ENCODE measurements at places on chromosomes 3 and 15. TPM values are rescaled to one million over a fixed set of nuclear protein-coding genes. Genes with fewer than 3 reads are reported as not detected.

The ZNF35 gene
- 7.9 TPM for total RNA-seq

The CRYGS gene
- total RNA-seq = 1.6 TPM

The TMC3 gene
- not detected for total RNA-seq

The CGNL1 gene
- 31.9 TPM for total RNA-seq

The RYR3 gene
- 0.08 TPM for total RNA-seq

GRCh38 chr15:51094606-51095569, at the start of gene TNFAIP8L3:
TSS of gene TNFAIP8L3 (minus strand) at chr15:51094906. CDS start at chr15:51094595, 311 bp downstream.
- peaks cover 32% of the 10 kb centered on the region for H3K4me1 ChIP-seq
- H3K27ac ChIP-seq = peak within 1 kb of the TSS; percentile 60
- H3K4me3 ChIP-seq = peak within 1 kb of the TSS; percentile 76
- peak; percentile 29 for DNase-seq

- H3K27me3 ChIP-seq = no peaks in the 10 kb centered on the region
- H3K4me1 ChIP-seq = no peaks in the 10 kb centered on the region
- no peak overlapping the region for H3K4me3 ChIP-seq
- H3K27ac ChIP-seq = no peak overlapping the region
- DNase-seq = no peak
These were observed 795.4 kb upstream of the SEMA6D start for GRCh38 chr15:46921891-46922290.

DNA sequence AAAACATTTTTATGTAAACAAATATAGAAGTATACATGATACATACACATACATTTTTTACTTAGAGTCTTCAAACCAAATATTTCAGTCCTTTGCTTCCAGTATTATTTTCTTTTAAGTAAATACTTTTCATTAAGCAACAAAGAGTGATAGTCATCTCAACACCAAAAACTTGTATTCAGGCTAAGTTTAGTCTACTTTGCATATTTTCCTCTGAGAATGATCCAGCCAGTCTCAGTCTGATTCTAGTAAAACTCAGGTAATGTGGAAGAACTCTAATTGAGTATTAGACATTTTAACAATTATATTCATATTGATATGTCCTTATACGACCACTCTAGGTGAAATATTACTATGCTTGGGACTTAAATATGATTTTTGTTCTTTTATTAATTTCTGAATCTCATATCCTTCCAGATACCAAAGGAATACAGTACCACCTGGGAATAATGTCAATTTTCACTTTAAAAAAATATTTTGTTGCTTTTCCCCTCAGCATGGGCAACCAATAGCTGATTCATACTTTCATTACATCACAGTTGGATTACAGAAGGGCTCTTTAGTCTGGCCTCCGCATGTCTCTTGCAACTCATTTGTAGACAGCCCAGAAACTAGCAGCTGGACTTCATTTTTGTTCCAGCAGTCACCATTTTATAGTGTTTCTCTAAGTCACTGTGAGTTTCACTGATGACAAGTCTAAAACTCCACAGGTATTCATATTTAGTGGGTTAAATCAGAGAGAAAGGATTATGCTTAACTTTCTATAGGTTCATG, 390.4 kb downstream of the ZBTB20 start:
- no peaks in the 10 kb centered on the region for H3K36me3 ChIP-seq
- H3K27me3 ChIP-seq = no peaks in the 10 kb centered on the region
- H3K27ac ChIP-seq = peak overlapping the region; percentile 55
- peak overlapping the region; percentile 51 for H3K4me3 ChIP-seq

GRCh38 chr3:149342413-149343380, 9.3 kb upstream of the TM4SF18 start:
- peak overlapping the region; percentile 90 for H3K27ac ChIP-seq
- H3K4me1 ChIP-seq = peaks cover 35% of the 10 kb centered on the region
- H3K4me3 ChIP-seq = no peak overlapping the region
- H3K27me3 ChIP-seq = no peaks in the 10 kb centered on the region
- no peak for DNase-seq

DNA sequence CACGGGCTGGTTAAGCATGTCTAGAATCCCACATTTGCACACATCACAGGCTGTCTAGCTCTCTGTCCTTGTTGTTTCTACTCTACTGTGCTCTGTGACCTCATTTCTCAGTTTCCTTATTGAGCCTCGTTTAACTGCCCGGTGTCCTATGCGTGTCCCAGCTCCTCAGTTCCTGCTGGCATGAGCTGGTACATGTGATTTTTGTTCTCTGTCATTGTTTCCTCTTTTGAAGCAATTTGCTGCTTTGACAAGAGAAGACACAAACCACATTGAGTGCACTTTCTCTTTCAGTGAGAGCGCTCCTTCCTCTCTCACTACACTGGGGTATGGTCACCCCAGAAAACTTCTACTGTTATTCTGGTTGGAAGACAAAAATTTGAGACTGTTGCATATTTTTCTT, 563.5 kb downstream of the PDCD6IP start:
- no peak for DNase-seq
- H3K27me3 ChIP-seq = no peaks in the 10 kb centered on the region
- no peaks in the 10 kb centered on the region for H3K4me1 ChIP-seq
- no peak overlapping the region for H3K27ac ChIP-seq
- H3K36me3 ChIP-seq = no peaks in the 10 kb centered on the region

GRCh38 chr3:88469216-88469615, 319.5 kb downstream of the C3orf38 start:
- no peaks in the 10 kb centered on the region for H3K36me3 ChIP-seq
- H3K4me3 ChIP-seq = no peak overlapping the region
- no peaks in the 10 kb centered on the region for H3K4me1 ChIP-seq
- no peak overlapping the region for H3K27ac ChIP-seq
- no peak for DNase-seq
- no peaks in the 10 kb centered on the region for H3K27me3 ChIP-seq

GRCh38 chr3:100458814-100459213, 33.6 kb upstream of the TMEM45A start:
- no peaks in the 10 kb centered on the region for H3K27me3 ChIP-seq
- H3K4me3 ChIP-seq = no peak overlapping the region
- H3K27ac ChIP-seq = no peak overlapping the region
- no peaks in the 10 kb centered on the region for H3K36me3 ChIP-seq
- no peaks in the 10 kb centered on the region for H3K4me1 ChIP-seq

GRCh38 chr3:14312375-14312774, 90.0 kb upstream of the SLC6A6 start:
- no peak overlapping the region for H3K4me3 ChIP-seq
- peaks cover 88% of the 10 kb centered on the region for H3K27me3 ChIP-seq
- DNase-seq = no peak
- no peak overlapping the region for H3K27ac ChIP-seq
- no peaks in the 10 kb centered on the region for H3K4me1 ChIP-seq
- no peaks in the 10 kb centered on the region for H3K36me3 ChIP-seq

- no peaks in the 10 kb centered on the region for H3K36me3 ChIP-seq
- H3K27me3 ChIP-seq = no peaks in the 10 kb centered on the region
- no peak overlapping the region for H3K4me3 ChIP-seq
- peaks cover 54% of the 10 kb centered on the region for H3K4me1 ChIP-seq
- no peak overlapping the region for H3K27ac ChIP-seq
These were observed 15.5 kb downstream of the KLF15 start for GRCh38 chr3:126341755-126342150.

- DNase-seq = no peak
- H3K27me3 ChIP-seq = no peaks in the 10 kb centered on the region
- H3K4me1 ChIP-seq = peaks cover 92% of the 10 kb centered on the region
- peak overlapping the region; percentile 94 for H3K27ac ChIP-seq
- peak overlapping the region; percentile 67 for H3K4me3 ChIP-seq
These were observed 7.0 kb downstream of the XIRP1 start for GRCh38 chr3:39185326-39185958.

GRCh38 chr3:51393134-51393495, 2.0 kb downstream of the RBM15B start:
- no peaks in the 10 kb centered on the region for H3K27me3 ChIP-seq
- DNase-seq = no peak
- peak overlapping the region; percentile 74 for H3K4me3 ChIP-seq
- H3K27ac ChIP-seq = no peak overlapping the region
- peaks cover 86% of the 10 kb centered on the region for H3K4me1 ChIP-seq

DNA sequence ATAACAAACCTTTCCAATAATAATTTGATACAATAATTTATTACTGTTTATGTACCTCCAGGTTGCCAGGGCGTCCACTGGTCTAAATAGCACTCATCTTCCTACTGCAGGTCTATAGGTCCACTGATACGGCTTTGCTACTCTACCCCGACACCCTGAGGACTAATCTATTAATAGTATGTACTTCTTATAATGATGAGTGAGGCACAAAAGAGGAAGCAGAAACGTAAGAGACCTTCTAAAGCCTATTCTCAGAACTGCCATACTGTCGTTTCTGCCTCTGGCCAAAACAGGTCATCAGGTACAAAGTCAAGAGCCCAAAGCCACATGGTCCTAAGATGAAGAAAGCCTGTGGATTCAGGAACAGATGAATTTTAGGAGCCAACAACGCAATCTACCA, 163.2 kb upstream of the GRM7 start:
- no peak for DNase-seq
- no peak overlapping the region for H3K27ac ChIP-seq
- no peaks in the 10 kb centered on the region for H3K27me3 ChIP-seq
- no peak overlapping the region for H3K4me3 ChIP-seq
- H3K36me3 ChIP-seq = no peaks in the 10 kb centered on the region
- no peaks in the 10 kb centered on the region for H3K4me1 ChIP-seq

- H3K36me3 ChIP-seq = peaks cover 67% of the 10 kb centered on the region
- H3K4me3 ChIP-seq = no peak overlapping the region
- H3K4me1 ChIP-seq = peaks cover 27% of the 10 kb centered on the region
- no peaks in the 10 kb centered on the region for H3K27me3 ChIP-seq
- peak; percentile 9 for DNase-seq
These were observed 18.1 kb downstream of the ALS2CL start for GRCh38 chr3:46675426-46675825.

- H3K27me3 ChIP-seq = peaks cover 100% of the 10 kb centered on the region
- no peaks in the 10 kb centered on the region for H3K36me3 ChIP-seq
- DNase-seq = no peak
- H3K4me1 ChIP-seq = peaks cover 50% of the 10 kb centered on the region
- no peak overlapping the region for H3K27ac ChIP-seq
- H3K4me3 ChIP-seq = peak overlapping the region; percentile 54
These were observed 246.8 kb upstream of the TOPAZ1 start for GRCh38 chr3:43994657-43995546.

DNA sequence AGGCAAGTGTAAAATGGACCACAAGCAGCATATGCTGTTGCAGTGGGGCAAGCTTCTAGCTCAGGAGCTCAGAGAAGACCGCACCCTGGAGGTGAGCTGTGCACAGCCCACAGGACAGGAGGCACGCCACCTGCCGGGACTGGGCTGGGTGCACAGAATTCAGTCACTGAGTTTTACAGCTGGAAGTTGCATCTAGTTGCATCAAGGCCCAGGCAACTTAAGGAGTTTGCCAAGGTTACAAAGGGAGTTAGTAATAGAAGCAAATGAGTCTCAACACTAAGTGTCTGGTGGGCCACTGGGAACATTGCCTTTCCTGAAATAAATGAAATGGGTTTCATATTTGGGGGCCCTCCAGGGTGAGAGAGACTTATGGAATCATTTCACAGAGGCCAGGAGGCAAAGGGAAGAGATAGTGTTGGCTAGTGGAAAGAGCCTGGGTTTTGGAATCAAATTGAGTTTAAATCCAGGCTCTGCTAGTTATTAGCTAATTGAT, 36.0 kb upstream of the TIMP4 start:
- no peak overlapping the region for H3K4me3 ChIP-seq
- H3K27ac ChIP-seq = no peak overlapping the region
- H3K4me1 ChIP-seq = peaks cover 7% of the 10 kb centered on the region
- H3K27me3 ChIP-seq = no peaks in the 10 kb centered on the region
- no peak for DNase-seq

DNA sequence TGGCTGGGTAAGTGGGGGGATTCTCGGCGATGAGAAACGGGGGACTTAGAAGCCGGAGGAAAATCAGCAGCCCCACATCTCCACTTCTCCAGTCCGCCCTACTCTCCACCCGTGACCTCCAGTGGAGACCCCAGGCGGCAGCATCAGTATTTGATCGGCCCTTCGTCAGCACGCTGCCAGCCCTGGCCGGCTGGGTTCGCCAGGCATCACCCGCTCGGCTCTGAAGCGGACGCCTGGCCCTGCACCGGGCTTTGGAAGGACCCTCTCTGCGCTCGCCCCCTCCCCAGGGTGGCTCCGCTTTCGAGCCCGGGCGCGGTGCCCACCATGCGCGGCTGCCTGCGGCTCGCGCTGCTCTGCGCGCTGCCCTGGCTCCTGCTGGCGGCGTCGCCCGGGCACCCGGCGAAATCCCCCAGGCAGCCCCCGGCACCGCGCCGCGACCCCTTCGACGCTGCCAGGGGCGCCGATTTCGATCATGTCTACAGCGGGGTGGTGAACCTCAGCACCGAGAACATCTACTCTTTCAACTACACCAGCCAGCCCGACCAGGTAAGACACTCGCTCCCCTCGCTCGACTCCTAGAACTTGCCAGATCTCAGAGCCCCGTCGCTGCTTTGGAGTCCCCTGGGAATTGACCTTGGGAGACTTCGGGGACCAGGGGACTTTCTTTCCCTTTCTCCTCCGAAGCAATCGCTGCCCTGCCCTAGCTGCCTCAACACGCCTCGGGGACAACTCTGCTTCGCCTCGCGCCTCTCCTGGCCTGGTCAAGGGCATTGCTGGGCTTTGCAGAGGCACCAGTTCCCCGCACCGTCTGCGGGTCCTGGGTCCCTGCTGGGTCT, 561 bp downstream of the SIDT1 start:
- H3K4me1 ChIP-seq = peaks cover 22% of the 10 kb centered on the region
- H3K36me3 ChIP-seq = no peaks in the 10 kb centered on the region
- H3K27me3 ChIP-seq = peaks cover 76% of the 10 kb centered on the region
- no peak for DNase-seq
- H3K27ac ChIP-seq = no peak overlapping the region
- H3K4me3 ChIP-seq = peak overlapping the region; percentile 71

DNA sequence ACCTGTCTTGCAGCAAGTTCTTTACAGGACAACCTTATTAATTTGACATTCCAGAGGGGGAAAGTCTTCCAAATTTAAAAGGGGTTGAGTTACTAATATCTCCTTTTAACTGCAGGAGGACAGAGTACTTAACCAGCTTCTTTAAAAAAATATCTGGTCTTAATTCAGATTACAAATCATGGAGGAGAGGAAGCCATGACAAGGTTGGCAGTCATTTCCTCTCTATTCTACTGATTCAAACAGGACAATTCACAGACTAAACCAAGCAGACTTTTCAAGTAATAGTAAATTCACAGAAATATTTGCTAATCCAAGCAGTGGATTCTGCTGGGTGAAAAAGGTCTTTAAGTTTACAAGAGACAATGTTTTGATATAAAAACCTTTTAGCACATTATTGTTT, 185.3 kb downstream of the CFAP20DC start:
- H3K27me3 ChIP-seq = peaks cover 39% of the 10 kb centered on the region
- no peaks in the 10 kb centered on the region for H3K4me1 ChIP-seq
- no peak for DNase-seq
- no peak overlapping the region for H3K4me3 ChIP-seq
- H3K27ac ChIP-seq = no peak overlapping the region

DNA sequence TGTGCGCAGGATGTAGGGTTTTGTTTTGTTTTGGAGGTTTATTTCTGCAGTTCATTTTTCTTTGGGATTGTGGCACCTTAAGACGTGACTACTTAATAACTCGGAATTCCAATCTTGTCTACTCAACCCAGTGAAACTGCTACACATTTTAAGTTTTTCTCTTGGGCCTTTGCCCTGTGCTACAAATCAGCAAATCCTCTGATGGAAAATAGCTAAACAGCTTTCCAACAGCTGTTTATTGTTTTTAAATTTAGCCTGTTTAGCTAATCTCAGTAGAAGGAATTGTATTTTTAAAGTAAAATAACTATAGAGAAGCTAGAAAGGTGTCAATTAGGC, 48.4 kb downstream of the OPA1 start:
- no peak overlapping the region for H3K4me3 ChIP-seq
- no peaks in the 10 kb centered on the region for H3K27me3 ChIP-seq
- DNase-seq = no peak
- no peak overlapping the region for H3K27ac ChIP-seq
- peaks cover 28% of the 10 kb centered on the region for H3K4me1 ChIP-seq

All from left ventricle myocardium inferior (tissue), 1 donor.